ENCODE measurements at places on chromosomes 16 and 17.

DNA sequence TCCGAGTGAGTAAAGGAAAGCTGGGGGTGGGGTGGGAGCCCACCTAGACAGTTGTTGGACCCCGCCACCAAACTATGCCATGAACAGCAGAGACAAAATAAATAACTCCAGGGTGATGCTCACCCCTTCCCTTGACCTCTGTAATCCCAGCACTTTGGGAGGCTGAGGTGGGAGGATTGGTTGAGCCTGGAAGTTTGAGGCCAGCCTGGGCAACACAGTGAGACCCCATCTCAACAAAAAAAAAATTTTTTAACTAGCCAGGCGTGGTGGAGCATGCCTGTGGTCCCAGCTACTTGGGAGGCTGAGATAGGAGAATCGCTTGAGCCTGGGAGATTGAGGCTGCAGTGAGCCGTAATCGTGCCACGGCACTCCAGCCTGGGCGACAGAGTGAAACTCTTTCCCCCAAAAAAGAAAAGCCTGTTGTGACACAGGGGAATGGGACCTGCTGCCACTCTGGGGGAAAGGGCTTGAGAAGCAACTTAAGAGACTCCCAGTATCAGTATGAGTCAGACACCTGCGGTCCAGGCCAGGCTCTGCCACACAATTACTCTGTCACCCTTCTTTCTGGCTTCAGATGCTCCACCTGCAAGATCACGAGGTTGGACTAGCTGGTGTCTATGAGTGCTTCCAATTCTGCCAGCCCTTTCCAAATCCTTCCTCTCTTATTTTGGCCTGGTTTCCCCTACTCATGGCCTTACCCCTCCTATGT is 5.0 kb downstream of the SGCA start:
- no peak for DNase-seq

DNA sequence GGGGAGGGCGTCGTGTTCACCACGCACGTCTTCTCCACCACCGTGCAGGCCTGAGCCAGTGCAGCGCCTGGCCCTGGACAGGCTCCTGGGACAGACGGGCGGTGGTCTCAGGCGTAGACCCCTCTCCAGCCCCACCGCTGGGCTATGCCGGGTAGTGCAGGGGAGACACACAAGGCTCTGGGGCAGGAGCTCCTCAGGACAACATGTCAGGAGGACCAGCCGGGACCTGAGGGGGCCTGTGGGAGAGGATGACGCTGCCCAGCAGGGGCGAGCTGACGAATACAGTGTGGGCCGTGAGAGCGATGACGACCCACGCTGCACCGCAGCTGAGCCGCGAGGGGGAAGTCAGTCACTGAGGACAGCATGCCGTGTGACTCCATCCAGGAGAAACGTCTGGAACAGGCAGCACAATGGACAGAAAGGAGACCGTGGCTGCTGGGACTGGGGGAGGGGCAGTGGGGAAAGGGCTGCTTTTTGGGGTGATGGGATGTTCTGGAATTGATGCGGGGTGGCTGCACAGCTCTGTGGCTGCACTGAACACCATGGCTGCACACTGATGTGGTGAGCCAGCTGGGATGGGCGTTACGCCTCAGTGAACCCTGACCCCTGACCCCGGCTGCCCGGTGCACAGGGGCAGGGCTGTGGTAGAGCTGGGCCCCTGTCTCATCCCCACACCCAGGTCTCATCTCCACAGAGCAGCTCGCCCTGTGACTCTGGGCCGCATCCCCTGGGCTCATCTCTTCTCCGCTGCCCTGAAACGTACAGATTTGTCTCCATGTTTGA is 20.2 kb downstream of the DNASE1 start:
- DNase-seq = no peak

GRCh38 chr17:77436058-77436442 is 295.3 kb downstream of the SEC14L1 start:
- DNase-seq = no peak

DNA sequence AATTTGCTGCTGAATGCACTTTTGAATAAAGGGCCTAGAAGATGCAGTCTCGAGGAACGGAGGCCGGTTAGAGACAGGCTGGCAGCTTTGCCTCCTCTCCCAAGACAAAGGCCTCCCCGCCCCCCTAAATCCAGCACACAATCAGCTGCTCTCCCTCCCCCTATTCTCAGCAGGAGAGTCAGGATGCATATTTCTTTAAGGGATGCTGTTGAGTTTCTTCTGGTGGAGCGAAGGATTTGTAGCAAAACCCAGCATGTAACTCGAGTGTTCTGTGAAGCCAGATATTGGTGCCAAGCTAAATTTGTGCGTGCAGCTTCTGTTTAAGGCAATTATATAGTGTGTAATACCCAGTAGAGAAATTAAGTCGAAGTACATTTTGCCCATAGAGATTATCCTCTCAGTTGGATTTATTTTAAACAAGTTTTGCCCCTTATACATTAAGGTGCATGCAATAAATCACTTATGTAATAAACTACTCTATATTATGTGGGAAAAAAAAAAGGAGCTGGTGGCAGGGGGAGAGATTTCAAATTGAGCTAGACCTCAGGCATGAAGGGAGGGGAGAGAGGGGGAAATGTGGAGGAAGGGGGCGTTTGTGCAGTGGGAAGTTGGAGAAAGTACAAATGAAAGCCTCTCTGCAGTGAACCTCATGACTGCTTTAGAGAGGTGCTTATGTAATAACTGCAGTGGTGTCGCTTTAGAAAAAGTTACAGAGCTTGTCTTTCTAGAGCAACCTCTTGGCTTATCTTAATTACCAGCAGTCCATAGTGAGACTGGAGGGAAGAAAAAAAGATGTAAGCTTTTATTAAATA is 599.2 kb downstream of the MAF start:
- DNase-seq = no peak

DNA sequence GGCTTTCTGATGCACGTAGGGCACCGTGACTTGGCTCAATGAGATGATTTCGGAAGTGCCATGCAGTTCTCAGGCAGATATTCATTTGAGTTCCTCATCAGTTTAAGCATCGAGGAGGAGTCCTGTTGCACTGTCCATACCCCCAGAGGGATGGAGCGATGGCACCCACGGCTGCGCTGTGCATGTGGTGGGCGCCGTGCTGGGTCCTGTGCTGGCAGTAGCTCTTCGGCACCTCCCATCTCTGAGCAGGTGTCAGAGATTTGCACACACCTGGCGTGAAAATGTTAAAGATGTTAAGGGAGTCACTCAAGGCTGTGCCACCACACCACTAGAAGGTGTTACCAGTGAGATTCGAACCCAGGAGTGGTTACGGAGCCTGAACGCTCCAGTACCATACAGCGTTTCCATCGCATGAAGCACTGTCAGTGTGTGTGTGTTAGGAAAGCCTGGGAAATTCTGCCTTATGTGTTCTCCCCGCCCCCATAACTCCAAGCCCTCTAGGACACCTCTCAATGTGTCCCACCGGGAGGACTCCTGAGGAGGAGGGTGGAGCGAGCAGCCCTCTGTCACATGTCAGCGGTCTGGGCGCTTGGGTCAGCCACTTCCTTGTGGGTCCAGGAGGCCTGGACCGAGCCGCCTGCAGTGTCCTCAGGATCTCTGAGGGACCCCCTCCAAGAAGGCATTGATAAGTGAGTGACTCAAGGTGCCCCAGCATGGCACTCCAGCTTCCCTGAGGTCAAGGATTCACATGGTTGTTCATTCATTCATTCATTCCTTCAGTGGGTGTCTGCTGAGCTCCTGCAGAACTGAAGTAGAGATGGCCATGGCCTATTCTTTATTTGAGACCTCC is 3.8 kb downstream of the MRC2 start:
- no peak for DNase-seq

- DNase-seq = no peak
Measured at GRCh38 chr16:24088767-24089166, 167.4 kb upstream of the CACNG3 start.

DNA sequence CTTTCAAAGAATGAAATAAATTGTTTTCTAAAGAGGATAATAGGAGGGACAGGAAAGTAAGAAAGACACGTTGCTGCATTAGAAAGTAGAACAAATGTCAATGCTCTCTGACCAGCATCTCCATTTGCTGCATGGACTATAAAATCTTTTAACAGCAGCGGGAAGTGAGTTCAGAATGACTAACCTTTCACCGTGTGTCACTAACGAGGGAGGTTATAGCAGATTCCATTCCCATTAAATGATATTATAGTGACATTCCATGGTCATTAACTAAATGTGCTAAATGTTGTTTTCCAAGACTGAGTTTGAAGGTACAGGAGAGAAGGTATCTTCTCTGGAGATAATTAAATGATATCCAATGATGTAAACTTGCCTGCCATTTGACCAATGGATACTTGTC is 127.1 kb upstream of the HS3ST3A1 start:
- no peak for DNase-seq

DNA sequence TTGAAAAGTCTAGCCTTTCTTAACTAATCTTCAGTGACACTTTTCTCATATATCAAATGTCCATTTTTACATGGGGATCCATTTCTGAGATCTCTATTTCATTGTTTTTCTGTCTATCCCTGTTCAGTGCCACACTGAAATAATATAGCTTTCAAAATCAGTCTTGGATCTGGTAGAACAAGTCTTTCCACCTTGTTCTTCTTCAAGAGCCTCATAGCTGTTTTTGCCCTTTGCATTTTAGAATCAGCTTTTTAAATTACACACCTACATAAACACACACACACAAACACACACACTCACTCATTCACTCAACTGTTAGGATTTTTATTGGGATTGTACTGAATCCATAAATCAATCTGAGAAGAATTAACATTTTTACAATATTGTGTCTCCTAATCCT is 19.2 kb downstream of the GSDMB start:
- DNase-seq = no peak

- DNase-seq = no peak
Measured at GRCh38 chr16:47944589-47944988, 211.2 kb downstream of the ABCC12 start.

- no peak for DNase-seq
Measured at GRCh38 chr17:8419305-8419704, 16.4 kb upstream of the NDEL1 start.

GRCh38 chr16:86584726-86585721 is 6.7 kb downstream of the FOXL1 start:
- no peak for DNase-seq

GRCh38 chr16:76176153-76176552 is 101.0 kb upstream of the CNTNAP4 start:
- DNase-seq = no peak

DNA sequence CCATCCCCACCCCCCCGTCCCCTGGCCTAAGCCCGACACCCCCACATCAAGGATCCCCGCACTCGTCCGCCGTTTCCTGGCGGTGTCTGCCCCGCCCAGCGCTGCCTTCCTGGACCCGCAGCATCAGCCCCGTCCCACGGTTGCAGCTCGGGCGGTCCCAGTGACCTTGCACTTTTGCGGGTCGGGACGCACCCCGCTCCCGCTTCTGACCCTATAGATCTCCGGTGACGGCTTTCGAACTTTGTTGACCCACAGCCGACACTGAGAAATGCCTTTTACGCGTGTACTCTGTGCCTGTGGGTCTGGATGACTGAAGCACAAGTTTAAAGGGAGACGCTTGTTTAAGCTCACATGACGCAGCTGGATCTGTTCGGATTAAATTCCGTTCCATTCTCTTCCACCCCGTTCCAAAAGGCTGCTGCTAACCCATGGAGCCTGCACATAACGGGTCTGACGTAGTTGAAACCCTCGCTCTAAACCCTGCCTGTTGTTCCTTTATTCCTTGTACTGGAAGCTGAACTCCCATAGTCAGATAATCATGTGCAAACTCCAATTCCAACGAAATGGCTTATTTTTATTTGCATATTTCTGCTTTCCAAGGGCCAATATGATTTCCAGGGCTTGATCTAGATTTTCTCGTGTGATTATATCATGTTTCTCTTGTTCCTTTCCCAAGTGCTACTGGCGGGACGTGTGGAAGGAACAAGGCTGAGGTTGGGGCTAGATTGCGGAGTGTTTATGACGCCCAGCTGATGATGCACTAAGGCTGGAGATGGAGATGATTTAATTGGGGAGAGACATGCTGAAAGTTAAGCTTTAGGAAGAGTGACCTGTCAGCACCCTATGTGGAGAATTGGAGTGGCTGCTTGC is 834 bp downstream of the FLYWCH1 start:
- no peak for DNase-seq

GRCh38 chr17:1095853-1096173 is 84.0 kb downstream of the ABR start:
- no peak for DNase-seq

GRCh38 chr17:18045691-18046350 is 6.6 kb downstream of the GID4 start:
- no peak for DNase-seq

DNA sequence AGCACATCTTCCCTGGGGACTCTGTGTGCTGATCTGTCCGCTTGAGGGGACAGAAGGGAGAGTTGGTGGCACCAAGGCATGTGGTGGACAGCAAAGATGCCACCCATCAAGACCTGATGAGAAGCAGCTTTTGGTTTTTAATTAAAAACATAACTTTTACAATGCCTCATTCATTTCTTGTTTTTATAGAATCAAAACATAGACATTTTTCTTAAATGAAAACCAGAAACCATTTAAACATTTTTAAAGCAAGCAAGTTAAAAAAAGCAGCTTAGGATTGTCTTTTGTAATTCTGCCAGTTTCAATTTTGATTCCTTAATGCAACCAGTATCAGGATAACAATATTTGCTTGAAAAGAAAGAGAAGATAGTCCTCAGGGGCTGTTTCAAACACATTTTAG is 123.7 kb upstream of the AXIN2 start:
- DNase-seq = no peak

GRCh38 chr16:2840914-2841313 is 10.8 kb downstream of the ZG16B start:
- DNase-seq = no peak

DNA sequence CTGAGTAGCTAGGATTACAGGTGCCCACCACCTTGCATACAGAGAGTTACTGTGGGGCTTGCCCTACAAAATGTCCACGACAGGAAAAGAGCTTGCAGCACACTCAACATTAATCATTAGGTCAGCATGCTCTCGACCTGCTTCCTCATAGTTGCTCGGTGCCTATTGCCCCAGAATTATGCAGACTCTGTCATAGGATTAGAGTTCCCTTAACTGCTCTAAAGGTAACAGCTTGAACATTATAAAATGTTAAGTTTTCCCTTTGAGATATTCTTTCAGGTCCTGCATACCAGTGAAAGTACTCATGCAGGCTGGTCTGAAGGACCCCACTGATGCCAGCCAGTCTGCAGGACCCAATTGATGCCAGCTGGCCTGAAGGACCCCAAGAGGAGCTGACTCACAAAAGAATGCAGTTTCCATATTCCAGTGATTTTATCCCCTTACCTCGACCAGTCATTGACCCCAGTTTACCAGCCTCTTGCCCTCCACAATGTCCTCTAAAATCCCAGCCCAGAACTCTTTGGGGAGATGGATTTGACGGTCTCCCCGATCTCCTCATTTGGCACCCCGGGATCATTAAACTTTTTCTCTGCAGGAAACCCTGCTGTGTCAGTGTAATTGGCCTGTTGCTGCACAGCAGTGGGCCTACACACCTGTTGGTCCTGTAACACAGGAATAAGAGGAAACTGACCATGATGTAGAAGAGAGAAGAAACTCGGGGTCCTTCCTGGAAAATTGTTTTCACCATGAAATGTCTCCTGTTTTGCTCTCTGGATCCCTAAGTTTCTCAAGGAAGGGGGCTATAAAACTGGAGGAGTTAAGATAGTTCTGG is 10.6 kb downstream of the ICAM2 start:
- no peak for DNase-seq

- DNase-seq = no peak
Measured at GRCh38 chr17:49090878-49091594, 41.5 kb upstream of the B4GALNT2 start.
